ENCODE measurements at places on chromosomes 2 and 18.

GRCh38 chr2:218566296-218566695 is 1.9 kb downstream of the USP37 start:
- DNase-seq = no peak

DNA sequence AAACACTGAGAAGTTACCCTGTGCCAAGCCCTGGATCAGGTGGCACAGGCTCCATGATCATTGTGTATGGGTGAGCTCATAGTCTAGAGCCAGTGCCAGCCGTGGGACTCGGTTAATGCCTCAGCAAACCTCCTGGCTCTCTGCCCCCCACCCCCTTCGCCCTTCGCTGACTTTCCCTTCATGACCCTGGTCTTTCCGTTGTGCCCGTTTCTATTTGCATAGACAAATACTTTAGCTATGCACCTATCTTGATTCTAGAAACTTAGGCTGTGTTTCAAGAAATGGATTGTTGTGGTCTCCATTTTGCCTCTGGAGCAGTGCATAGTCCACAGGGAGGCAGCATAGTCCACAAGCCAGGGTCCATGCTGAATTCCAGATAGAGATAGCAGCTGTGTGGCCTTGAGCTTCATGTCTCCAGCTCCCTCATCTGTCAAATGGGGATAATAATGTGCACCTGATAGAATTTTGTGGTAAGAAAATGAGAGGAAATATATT is 44.8 kb upstream of the KDM3A start:
- peak; percentile 19 for DNase-seq

- no peak for DNase-seq
Observed at GRCh38 chr2:4585057-4585635, 881.8 kb downstream of the DCDC2C start.

DNA sequence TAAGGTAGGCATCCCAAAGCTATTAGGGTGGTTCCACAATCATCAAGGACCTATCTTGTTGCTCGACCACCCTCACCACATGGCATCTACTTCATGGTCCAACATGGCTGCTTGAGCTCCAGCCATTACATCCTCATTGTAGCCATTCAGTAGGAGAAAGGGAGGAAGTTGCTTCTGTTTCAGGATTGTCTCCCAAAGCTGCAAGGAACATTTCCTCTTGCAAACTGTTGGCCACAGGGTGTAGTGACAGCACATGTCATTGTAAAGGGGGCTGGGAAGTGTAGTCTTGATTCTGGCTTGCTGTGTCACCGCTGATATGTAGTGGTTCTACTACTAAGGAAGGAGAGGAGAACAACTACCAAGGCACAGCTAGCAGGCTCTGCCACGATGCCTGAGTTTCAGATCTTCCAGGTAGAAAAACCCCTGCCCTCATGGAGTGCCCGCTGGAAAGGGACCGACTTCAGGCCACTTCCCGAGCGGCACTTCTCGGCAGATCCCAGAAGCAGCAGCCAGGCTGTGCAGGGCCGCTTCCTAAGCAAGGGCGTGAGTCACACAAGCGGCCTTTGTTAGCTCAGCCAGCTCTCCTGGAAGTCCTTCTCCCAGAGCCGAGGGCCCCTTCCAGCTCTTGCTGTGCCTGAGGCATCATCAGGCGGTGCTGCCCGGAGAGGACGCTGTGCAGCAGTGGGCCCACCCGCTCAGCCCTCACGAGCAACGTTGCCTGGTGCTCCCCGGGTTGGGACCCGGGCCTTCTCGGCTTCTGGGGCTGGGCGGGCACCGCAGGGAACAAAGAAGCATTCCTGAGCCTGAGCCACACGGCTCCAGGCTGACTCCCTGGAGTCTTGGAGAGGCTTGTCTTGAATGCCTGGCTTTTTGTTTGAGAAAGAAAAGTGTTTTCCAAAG is 58.2 kb downstream of the HS6ST1 start:
- no peak for DNase-seq

DNA sequence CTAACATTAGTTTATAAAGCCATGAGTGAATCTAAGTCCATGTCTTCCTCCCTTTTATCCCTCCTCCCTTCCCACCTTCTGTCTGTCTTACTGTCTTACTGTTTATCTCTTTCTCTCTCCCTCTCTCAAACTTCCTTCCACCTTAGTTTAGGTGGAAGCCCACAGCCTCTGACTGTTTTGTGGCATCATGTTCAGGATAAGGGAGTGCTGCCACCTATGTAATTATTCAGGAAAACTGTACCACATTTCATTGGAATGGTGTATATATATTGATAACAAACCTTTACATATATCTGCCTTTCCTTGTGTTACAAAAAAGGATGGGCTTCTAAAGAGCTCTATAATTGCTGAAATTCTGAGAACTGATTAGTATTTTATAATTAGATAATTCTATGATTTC is 48.7 kb downstream of the NETO1 start:
- DNase-seq = no peak

- DNase-seq = no peak
Observed at GRCh38 chr2:222912776-222913175, 51.9 kb downstream of the ACSL3 start.

DNA sequence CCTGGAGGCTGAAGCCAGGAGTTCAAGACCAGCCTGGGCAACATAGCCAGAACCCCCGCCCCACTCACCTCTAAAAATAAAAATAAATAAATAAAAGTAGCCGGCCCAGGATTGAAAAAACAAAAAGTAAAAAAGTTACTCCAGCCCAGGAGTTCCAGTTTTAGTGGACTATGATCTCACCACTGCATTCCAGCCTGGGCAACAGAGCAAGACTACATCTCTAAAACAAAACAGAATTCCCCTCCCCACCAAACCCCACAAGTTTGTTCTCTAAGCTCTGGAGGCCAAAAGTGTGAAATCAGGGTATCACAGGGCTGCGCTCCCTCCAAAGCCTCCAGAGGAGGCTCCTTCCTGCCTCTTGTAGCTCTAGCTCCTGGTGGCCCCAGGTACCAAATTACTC is 1.7 kb downstream of the D2HGDH start:
- DNase-seq = no peak

GRCh38 chr2:109481599-109481998 is 132.2 kb downstream of the SEPTIN10 start:
- DNase-seq = no peak

GRCh38 chr18:3117493-3118192 is 102.1 kb downstream of the MYOM1 start:
- no peak for DNase-seq

DNA sequence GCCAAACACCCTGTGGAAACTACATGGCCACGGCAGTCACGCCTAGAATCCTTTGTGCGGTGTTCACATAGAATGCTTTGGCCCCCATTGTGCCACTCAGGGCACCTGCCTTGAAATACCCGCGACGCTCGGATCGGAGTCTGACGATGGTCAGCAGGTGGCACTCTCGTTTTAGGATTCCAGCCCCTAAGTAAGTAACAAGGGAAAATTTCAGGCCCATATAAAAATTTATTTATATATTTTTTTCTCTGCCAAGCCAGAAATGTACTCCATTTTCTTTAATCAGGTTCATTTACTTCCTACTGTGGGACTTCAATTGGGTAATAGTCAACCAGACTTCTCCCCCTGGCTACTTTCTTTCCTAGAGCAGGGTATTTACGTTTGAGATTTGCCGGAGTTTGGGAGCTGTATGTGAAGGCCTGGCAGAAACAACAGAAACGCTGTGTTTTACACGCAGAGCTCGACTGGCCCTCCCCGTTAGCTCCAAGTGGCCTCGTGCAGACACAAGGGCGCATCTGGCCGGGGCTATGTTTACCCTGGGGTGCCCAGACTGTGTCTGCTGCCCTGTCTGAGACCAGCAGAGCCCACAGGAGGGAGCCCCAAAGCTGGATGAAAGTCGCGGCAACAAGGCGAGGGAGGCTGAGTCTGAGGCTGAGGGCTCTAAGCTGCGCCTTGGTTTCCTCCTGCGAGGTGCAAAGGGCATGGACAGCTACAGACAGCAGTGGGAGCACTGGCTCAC is 41.6 kb downstream of the LRRC30 start:
- DNase-seq = no peak

DNA sequence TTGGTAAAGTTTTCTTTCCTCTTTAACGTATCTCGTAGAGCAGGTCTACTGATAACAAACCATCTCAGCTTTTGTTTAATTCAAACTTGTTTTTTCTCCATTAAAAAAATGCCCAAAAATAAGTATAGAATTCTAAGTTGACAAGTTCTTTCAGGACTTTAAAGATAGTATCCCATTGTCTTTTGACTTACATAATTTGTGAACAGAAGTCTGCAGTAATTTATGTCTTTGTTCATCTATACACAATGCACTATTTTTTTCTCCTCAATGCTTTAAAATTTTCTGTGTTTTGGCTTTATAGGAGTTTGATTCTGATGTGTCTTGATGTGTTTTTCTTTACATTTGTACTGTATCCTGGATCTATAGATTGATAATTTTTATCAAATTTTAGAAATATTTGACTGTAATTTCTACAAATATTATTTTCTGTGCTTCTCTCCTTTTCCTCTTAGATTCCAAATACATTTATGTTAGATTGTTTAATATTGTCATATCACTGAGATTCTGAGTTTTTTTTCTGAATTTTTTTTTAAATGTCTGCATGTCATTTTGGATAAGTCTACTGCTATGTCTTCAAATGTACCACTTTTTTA is 143.3 kb downstream of the FTCDNL1 start:
- DNase-seq = no peak

- DNase-seq = no peak
Observed at GRCh38 chr2:179936141-179936540, 71.0 kb downstream of the CWC22 start.

GRCh38 chr2:207288628-207289027 is 122.9 kb upstream of the KLF7 start:
- no peak for DNase-seq

- DNase-seq = no peak
Observed at GRCh38 chr2:228224410-228224809, 42.9 kb upstream of the SPHKAP start.

DNA sequence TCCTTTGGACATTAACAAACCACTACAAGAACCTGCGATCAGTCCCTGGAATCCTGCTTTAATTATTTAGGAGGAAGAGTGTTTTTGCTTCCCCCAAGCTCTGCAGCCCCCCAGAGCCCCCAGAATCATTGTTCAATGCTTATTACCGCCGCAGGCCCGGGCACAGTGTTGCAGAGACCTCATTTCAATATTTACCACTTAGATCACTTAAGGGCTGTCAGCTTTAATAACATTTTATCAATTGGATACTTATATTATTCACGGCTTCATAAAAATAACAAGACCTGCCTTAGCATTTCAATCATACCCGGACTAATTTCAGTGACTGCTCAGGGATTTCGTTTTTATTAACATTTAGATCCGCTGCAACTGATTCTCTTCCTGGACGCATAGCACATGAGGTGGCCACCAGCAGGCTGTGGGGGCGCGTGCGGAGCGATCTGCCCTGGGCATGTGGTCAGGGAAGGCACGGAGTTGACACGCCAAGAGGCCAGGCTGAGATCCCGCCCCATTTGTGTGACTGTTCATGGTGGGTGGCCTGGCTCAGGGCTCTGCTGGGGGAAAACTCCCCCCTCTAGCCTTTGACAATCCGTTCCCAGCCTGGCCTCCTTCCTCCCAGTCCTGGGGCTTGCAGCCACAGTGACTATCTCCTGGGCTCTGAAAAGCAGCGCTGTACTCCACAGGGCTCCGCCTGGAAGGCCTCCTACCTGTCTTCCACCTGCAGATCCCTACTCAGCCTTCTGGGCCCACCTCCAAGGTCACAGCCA is 267.6 kb downstream of the SRBD1 start:
- no peak for DNase-seq

- no peak for DNase-seq
Observed at GRCh38 chr2:26936855-26937254, 33.6 kb upstream of the MAPRE3 start.

DNA sequence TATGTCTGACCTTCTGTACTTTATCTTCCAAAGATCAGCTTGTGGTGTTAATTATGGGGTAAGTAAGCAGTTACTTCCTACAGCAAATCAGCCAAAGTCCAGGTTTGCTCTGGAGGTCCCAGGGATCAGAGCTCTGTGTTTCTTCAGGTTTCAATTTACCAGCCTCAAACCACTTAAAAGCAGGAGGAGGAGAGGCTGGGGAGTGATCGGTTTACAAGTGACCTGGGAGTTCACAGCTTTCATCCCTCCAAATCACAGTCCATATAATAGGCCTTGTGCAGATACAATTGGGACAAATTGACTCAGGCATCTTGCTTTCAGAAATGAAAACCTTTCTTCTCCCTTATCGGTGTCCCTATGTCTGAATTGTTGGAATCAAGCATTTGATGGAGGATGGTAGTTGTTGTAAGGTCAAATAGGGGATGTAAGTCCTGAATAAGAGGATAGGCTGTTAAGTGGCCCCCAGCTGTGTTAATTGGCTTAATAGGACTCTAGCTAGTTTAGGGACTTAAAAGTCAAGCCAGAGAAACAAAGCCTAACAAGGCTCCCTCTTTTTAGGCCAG is 188.0 kb upstream of the NT5C1B start:
- no peak for DNase-seq

DNA sequence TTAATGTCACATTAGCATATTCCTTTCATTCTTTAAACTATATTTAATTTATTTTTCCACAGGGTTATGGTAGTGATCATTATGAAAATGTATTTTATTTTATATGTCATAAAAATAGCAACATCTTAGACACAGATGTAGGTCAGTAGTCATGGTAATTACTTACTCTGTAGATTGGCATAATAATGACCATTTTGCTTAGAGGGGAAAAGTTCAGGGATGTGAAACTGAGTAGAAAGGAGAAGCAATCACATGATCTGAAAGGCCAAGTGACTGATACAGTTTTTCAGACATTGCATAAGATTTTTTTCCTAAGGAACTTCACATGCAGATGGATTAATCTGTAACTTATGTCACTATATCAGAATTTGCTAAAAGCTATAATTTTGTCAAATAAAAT is 286.9 kb downstream of the CTNNA2 start:
- DNase-seq = no peak

GRCh38 chr2:48089644-48090043 is 183.3 kb upstream of the FBXO11 start:
- no peak for DNase-seq

- no peak for DNase-seq
Observed at GRCh38 chr2:145022666-145023333, 502.9 kb upstream of the ZEB2 start.

- no peak for DNase-seq
Observed at GRCh38 chr2:76760367-76760704, 761.8 kb downstream of the LRRTM4 start.

Measured in CD4-positive, alpha-beta T cell (primary cell).